ENCODE measurements at places on chromosomes 5 and 9.

- peak overlapping the region; percentile 17 for H3K27ac ChIP-seq
- no peaks in the 10 kb centered on the region for H3K27me3 ChIP-seq
Observed at GRCh38 chr9:93155716-93156474, 21.8 kb upstream of the NINJ1 start.

GRCh38 chr9:23596913-23597634 lies 229.0 kb downstream of the ELAVL2 start:
- H3K27me3 ChIP-seq, result no peaks in the 10 kb centered on the region
- no peak overlapping the region for H3K4me3 ChIP-seq
- H3K4me1 ChIP-seq, result no peaks in the 10 kb centered on the region
- no peak overlapping the region for H3K27ac ChIP-seq

DNA sequence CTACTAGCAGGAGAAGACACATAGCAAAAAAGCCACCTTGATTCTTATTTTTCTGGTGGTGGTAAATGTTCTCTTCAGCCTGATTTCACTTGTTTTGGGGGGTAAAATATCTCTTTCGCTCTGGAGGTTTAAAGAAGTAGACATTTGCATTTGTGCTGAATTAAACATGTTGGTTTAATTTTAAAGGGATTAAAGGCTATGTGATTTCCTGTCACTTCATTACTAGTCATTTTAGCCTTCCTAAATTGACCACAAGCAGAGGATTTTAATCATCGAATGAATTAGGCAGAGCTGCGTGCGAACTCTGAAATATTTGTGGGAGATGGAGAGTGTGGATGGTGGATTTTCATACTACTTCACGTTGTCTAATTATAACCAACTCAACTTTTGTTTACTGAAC lies 4.8 kb downstream of the RASGRF2 start:
- no peak overlapping the region for H3K27ac ChIP-seq
- H3K36me3 ChIP-seq, result peaks cover 3% of the 10 kb centered on the region
- H3K27me3 ChIP-seq, result peaks cover 11% of the 10 kb centered on the region
- peaks cover 23% of the 10 kb centered on the region for H3K4me1 ChIP-seq

- H3K4me3 ChIP-seq, result no peak overlapping the region
- H3K27ac ChIP-seq, result no peak overlapping the region
- peaks cover 3% of the 10 kb centered on the region for H3K36me3 ChIP-seq
- no peak for DNase-seq
- H3K27me3 ChIP-seq, result no peaks in the 10 kb centered on the region
- no peaks in the 10 kb centered on the region for H3K4me1 ChIP-seq
Observed at GRCh38 chr5:89069591-89069990, 186.6 kb upstream of the MEF2C start.

- H3K36me3 ChIP-seq, result no peaks in the 10 kb centered on the region
- H3K4me3 ChIP-seq, result no peak overlapping the region
- no peaks in the 10 kb centered on the region for H3K4me1 ChIP-seq
- no peak for DNase-seq
Observed at GRCh38 chr5:119752921-119753886, 123.8 kb downstream of the FAM170A start.

DNA sequence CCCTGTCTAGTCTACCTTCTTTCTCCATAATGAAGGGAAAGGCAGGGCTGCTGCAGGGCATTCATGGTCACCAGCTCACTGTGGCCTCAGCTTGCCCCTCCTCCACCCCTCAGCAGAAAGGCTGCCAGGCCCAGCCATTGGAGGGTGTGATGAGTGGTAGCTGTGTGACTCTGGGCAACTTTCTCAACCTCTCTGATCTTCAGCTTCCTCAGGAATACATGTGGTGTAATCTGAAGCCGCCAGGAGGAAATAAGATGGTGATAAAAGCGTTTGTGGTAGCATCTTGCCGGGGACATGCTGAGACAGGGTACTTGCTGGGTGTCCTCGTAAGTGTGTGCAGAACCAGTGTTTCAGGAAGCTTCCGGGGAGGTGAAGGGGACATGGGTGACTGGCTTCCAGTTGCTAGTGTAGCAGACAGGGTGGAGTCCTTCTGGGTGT lies 9.8 kb downstream of the CXCL14 start:
- no peak overlapping the region for H3K4me3 ChIP-seq
- H3K27me3 ChIP-seq, result peaks cover 62% of the 10 kb centered on the region
- no peaks in the 10 kb centered on the region for H3K36me3 ChIP-seq
- peaks cover 6% of the 10 kb centered on the region for H3K4me1 ChIP-seq

DNA sequence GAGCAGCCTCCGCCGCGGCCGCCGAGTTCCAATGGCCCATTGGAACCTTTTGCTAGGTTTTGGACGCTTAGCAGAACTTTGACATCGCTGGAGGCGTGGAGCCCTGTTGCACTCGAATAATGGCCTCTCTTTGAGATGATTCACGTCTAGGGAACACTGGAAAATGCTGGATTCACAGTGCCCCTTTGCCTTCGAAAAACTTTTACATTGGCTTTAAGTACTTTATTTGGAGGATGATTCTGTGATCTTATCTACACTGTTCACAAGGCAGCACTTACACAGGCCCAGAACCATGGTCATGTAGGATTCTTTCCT lies 536 bp upstream of the PPIC start:
- H3K36me3 ChIP-seq, result peaks cover 2% of the 10 kb centered on the region
- H3K4me1 ChIP-seq, result peaks cover 10% of the 10 kb centered on the region
- peak overlapping the region; percentile 47 for H3K4me3 ChIP-seq
- peaks cover 69% of the 10 kb centered on the region for H3K27me3 ChIP-seq

DNA sequence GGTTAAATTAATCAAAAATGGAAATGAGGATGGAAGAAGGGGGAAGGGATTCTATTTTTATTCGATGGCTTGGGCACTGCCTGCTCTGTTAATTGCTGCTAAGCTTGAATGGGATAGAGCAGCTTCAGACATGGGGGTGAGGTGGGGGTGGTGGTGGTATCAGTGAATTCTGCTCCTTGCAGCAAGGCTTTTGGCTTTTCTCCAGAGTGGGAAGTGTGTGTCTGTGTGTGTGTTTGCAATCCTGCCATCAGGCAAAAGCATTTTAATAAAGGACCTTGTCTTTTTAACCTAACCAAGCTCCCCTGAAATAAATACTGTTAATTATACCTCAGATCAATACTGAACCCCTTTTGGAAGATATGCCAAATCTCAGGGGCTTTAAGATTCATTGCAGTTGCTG lies 110.9 kb upstream of the GPR151 start:
- H3K27ac ChIP-seq, result no peak overlapping the region
- H3K4me1 ChIP-seq, result peaks cover 18% of the 10 kb centered on the region
- no peaks in the 10 kb centered on the region for H3K27me3 ChIP-seq
- H3K36me3 ChIP-seq, result no peaks in the 10 kb centered on the region

GRCh38 chr5:126924331-126925033 lies 105.9 kb downstream of the MARCHF3 start:
- H3K4me3 ChIP-seq, result no peak overlapping the region
- H3K4me1 ChIP-seq, result no peaks in the 10 kb centered on the region
- H3K27me3 ChIP-seq, result no peaks in the 10 kb centered on the region
- no peak for DNase-seq

DNA sequence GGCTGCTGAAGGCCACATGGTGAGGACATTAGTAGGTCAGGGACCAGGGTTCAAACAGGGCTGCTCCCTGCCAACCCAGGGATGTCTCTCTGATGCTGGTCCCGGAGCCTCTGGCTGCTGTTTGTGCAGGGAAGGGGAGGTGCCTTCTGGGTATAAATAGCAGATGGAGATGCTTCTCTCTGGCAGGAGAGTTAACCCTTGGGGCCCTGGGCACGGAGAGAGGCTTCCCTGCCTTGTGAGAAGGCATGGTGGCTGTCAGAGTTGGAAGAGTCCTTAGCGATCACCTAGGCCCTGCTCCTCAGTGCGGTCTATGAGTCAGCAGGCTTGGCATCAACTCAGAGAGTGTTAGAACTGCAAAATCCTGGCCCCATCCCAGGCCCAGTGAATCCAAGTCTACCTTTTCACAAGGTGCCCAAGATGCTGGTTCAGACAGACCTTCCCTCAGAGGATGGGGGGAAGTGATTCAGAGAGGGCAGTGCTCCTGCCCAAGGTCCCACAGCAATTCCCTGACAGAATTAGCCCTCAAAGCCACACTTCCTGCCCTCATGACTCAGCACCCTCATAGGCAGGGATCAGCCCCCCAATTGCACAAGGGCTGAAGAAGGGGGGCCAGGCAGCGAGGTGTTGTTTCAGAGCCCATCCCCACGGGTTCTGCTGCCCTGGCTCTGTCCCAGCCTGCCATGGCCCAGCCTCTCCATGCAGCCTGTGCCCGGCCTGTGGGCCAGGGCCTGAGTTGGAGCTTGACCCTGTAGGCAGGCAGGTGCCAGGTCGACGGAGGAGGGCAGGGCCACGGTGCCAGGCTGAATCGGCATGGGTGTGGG lies 25.6 kb downstream of the CAMK2A start:
- no peak overlapping the region for H3K27ac ChIP-seq
- no peaks in the 10 kb centered on the region for H3K4me1 ChIP-seq
- H3K4me3 ChIP-seq, result no peak overlapping the region
- H3K36me3 ChIP-seq, result no peaks in the 10 kb centered on the region
- DNase-seq, result no peak

DNA sequence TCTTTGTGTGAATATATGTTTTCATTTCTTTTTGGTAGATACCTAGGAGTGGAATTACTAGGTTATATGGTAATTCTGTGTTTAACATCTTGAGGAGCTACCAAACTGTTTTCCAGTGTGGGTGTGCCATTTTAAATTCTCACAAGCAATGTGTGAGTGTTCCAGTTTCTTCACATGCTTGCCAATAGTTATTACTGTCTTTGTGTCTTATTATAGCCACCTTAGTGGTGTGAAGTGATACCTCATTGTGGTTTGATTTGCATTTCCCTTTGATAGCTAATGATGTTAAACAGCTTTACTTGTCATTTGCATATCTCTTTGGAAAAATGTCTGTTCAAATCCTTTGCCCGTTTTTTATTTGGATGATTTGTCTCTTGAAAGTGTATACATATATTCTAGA lies 513.0 kb downstream of the TMEM38B start:
- H3K36me3 ChIP-seq, result no peaks in the 10 kb centered on the region
- no peak overlapping the region for H3K4me3 ChIP-seq
- no peak for DNase-seq
- H3K27me3 ChIP-seq, result no peaks in the 10 kb centered on the region
- no peaks in the 10 kb centered on the region for H3K4me1 ChIP-seq

- H3K36me3 ChIP-seq, result no peaks in the 10 kb centered on the region
- DNase-seq, result no peak
- peaks cover 62% of the 10 kb centered on the region for H3K4me1 ChIP-seq
- no peaks in the 10 kb centered on the region for H3K27me3 ChIP-seq
- no peak overlapping the region for H3K27ac ChIP-seq
- no peak overlapping the region for H3K4me3 ChIP-seq
Observed at GRCh38 chr5:109705596-109705995, 15.9 kb downstream of the MAN2A1 start.

GRCh38 chr9:35258660-35259474 lies 97.1 kb downstream of the UNC13B start:
- no peak overlapping the region for H3K27ac ChIP-seq
- DNase-seq, result peak; percentile 18
- H3K4me3 ChIP-seq, result no peak overlapping the region
- no peaks in the 10 kb centered on the region for H3K4me1 ChIP-seq

DNA sequence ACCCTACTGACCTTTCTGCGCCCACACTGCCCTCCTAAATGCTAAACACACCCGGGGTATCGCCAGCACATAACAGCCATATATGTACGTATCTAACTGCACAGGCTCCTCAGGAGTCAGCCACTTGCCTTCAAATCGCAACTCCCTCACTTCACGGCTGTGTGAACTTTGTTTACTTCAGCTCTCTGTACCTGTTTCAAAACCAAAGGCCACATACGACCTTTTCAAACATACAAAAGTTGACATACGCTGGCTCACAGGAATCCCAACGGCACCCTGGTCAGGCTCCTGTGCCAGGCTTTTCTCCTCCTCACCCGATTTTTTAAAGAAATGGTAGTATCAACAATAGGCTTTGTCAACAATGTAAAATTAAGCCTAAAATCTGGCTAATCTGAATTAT lies 39.0 kb upstream of the ZNF622 start:
- no peak for DNase-seq
- peak overlapping the region; percentile 22 for H3K27ac ChIP-seq
- H3K36me3 ChIP-seq, result no peaks in the 10 kb centered on the region
- no peaks in the 10 kb centered on the region for H3K27me3 ChIP-seq
- peaks cover 14% of the 10 kb centered on the region for H3K4me1 ChIP-seq
- H3K4me3 ChIP-seq, result no peak overlapping the region

- H3K36me3 ChIP-seq, result no peaks in the 10 kb centered on the region
- H3K27ac ChIP-seq, result no peak overlapping the region
- no peak overlapping the region for H3K4me3 ChIP-seq
- no peaks in the 10 kb centered on the region for H3K4me1 ChIP-seq
- no peaks in the 10 kb centered on the region for H3K27me3 ChIP-seq
Observed at GRCh38 chr5:2399804-2400203, 351.7 kb downstream of the IRX2 start.

DNA sequence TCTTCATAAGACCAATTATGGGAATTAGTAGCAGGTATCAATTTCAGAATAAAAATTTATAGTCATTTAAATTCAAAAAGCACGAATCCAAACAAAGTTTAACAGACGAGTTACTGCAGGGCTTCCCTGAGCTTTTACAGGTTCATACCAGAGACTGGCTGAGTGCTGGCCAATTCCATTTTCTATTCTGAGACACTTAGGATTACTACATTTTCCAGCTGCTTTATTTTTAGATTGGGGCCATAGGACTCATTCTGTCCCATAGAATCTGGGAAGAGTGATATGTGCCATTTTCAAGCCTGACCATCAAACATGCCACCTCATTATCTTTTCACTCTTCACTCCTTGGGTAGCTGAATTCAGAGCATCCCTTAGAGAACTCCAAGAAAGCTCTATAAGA lies 410.7 kb downstream of the DNAH5 start:
- no peaks in the 10 kb centered on the region for H3K27me3 ChIP-seq
- no peaks in the 10 kb centered on the region for H3K36me3 ChIP-seq
- no peak overlapping the region for H3K4me3 ChIP-seq
- no peaks in the 10 kb centered on the region for H3K4me1 ChIP-seq

- H3K36me3 ChIP-seq, result no peaks in the 10 kb centered on the region
- H3K27ac ChIP-seq, result no peak overlapping the region
- H3K27me3 ChIP-seq, result no peaks in the 10 kb centered on the region
- no peak overlapping the region for H3K4me3 ChIP-seq
- no peaks in the 10 kb centered on the region for H3K4me1 ChIP-seq
Observed at GRCh38 chr9:118533850-118534249, 829.6 kb downstream of the TLR4 start.

GRCh38 chr9:124499216-124499615 lies 8.0 kb downstream of the NR5A1 start:
- no peak overlapping the region for H3K27ac ChIP-seq
- peaks cover 34% of the 10 kb centered on the region for H3K27me3 ChIP-seq
- no peak overlapping the region for H3K4me3 ChIP-seq
- peaks cover 5% of the 10 kb centered on the region for H3K36me3 ChIP-seq

- no peak for DNase-seq
- H3K4me3 ChIP-seq, result no peak overlapping the region
- peaks cover 36% of the 10 kb centered on the region for H3K27me3 ChIP-seq
- H3K27ac ChIP-seq, result no peak overlapping the region
- H3K36me3 ChIP-seq, result no peaks in the 10 kb centered on the region
Observed at GRCh38 chr9:114121227-114122135, 22.4 kb upstream of the KIF12 start.

GRCh38 chr5:135322271-135322670 lies 76.8 kb downstream of the MACROH2A1 start:
- H3K27me3 ChIP-seq, result no peaks in the 10 kb centered on the region
- H3K27ac ChIP-seq, result no peak overlapping the region
- H3K4me3 ChIP-seq, result no peak overlapping the region
- H3K4me1 ChIP-seq, result no peaks in the 10 kb centered on the region
- H3K36me3 ChIP-seq, result no peaks in the 10 kb centered on the region
- no peak for DNase-seq

- no peak overlapping the region for H3K27ac ChIP-seq
- H3K27me3 ChIP-seq, result no peaks in the 10 kb centered on the region
- H3K4me3 ChIP-seq, result no peak overlapping the region
- no peaks in the 10 kb centered on the region for H3K4me1 ChIP-seq
- DNase-seq, result no peak
Observed at GRCh38 chr9:108108280-108108851, 618.8 kb upstream of the KLF4 start.
